ENCODE measurements at places on chromosomes 2 and 18.

GRCh38 chr2:216789081-216789480, 70.8 kb downstream of the TNP1 start:
- no peak for DNase-seq

- no peak for DNase-seq
Observed at GRCh38 chr18:35236571-35237363, 4.1 kb upstream of the ZNF397 start.

DNA sequence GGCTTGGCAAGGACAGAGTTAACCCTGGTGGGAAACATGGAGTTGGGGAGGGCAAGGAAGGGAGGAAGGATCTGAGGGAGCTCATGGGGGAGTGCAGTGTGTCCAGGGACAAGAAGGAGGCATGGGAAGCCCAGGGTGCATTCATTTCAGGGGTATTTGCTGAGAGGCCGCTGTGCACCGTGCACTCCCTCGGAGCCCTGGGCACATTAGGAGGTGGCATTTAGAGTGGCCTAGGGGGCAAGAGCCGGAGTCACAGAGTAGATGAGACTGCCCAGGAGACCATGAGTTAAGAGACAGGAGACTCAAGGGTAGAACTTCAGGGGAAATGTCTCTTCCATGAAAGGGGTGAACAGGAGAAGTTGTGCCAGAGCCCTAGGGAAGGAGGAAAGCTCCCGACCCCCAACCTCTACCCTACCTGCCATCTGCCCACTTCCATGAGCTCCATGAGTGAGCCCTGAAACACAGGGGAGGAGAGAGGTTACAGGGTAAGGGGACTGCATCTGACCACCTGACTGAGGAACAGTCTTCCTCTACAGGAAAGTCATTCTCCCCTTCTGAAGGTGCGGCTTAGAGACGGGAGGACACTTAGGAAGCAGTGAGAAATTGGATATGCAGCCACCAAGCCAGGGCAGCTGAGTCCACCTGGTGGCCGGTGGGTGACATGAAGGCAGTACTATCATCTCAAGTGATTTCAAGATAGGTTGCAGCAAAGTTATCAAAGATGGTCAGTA, 58.5 kb upstream of the COPS8 start:
- DNase-seq: peak; percentile 44

- DNase-seq: no peak
Observed at GRCh38 chr2:78218066-78218465, 695.9 kb upstream of the LRRTM4 start.

- DNase-seq: no peak
Observed at GRCh38 chr2:47346-47725, 1.0 kb upstream of the FAM110C start.

- DNase-seq: no peak
Observed at GRCh38 chr2:31945572-31945935, 65.3 kb downstream of the MEMO1 start.

DNA sequence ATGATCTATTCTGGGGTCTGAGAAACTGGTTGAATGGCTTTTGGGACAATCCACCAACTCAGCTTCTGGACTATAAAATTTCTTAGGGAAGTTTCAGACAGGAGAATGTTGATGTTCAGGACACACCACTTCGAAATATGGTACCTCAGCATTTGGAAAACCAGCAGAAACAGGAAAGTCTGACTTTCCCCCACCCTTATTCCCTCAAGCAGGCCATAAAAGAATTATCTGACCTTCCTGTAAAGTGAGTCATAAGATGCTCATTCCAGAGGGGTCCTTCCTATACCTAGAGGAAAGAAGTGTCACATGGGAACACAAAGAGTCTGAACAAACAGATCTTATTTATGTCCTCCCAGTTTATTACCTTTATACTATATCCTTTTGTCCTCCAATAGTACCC, 415.0 kb downstream of the CPS1 start:
- DNase-seq: no peak

DNA sequence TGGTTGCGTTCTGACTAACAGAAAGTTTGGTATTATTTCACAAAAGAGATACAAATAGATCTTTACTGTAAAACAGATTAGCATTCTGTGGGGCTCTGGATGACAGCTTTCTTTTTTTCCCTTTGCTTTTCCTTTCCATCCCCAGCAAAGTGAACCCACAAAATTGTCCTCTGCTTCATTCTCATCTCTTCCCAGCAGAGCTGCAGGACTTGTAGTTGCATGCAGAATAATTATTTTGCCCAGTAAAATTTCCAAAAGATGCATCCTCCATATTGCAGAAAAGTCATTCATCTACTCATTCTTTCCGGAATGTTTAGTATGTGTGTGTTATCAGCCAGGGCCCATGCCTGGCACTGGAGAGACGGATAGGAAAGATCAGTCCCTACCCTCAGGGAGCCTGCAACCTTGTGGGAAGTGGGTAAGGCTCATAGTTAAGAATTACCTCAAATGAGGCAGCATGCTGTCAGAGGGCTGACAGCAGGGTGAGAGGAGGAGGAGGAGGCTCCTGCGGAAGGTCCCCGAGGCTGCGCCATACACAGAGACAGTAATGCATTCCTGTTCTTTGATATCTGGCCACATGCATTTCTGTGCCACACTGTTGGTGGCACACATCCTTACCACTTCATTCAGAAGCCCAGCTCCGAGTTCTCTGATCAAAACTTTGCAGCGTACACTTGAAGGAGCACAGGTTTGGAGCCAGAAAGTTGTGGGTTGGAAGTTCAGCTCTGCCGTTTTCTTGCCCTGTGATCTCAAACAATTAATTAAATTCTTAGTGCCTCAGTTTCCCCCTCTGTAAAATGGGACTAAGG, 225.4 kb downstream of the MYCN start:
- DNase-seq: no peak

GRCh38 chr2:105252271-105252670, 10.7 kb downstream of the GPR45 start:
- no peak for DNase-seq

- DNase-seq: no peak
Observed at GRCh38 chr2:26700078-26700477, 7.6 kb downstream of the KCNK3 start.

GRCh38 chr2:84687498-84688149, 171.3 kb downstream of the DNAH6 start:
- DNase-seq: no peak

DNA sequence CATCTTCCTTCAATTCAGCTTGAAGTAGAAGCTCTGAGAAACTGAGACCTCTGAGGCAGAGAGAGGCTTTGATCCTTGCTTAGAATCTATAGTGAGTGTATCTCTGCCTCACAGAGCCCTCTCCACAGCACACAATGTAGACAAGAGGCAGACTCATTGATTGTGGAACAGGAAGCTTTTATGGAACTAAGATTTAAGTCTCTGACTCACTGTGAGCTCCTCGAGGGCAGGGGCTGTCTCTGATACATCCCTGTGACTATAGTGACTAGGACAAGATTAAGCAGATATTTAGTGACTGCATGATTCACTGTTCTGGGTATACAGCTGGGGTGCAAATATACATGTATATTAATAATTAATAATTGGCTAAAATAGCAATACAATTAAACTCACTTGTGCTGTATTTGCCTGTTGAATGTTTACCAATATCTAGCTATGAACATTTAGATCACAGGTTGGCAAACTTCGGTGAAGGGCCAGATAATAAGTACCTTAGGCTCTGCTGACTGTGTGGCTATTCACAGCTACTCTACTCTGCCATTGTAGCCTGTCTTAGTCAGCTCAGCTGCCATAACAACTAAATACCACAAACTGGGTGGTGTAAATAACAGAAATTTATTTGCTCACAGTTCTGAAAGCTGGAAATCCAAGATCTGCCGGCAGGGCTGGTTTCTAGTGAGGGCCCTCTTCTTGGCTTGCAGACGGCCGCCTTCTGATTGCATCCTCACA, 54.4 kb downstream of the ARHGEF4 start:
- no peak for DNase-seq

DNA sequence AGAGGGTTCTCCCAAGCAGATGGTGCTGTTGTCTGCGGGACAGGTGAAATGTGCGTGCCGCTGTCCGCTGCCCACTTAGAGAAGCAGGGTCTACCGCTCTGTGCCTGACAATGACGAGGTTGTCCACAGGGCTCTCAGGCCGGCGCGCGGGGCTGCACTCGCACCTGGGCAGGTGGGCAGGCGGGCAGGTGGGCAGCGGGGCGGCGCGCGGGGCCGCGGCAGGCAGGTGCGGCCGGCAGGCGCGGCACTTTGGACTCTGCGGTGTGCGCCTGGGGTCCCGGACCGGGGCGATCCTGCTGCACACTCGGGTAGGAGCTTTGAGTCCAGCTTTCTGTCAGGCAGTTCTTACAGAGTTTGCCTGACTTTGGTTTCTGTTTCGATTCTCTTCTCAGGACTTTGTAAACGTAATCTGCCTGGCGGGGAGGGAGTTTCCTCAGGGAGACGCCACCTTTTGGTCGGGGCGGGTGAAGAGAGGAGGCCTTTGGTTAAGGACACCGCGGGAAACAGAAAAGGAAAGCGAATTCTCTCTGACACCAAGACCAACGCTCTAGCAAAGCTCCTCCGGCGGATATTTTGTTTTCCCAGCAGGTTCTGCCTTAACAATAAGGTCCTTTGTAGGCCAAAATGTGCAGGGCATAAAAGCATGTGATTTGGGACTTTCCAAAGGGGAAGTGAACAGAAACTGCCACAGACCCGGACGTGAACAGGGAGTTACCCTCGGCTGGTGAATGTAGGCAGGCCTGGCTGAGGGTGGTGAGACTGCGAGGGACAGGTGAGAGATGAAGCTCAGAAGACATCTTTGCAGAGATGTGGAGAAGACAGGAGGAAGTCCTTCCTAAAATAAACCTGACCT, at the start of gene IFIH1:
Gene IFIH1 (minus strand): TSS at position 357 of the 853 bp plus-strand sequence. CDS start 377 bp downstream, outside the sequence.
- peak; percentile 90 for DNase-seq

GRCh38 chr2:171227066-171227782, 66.5 kb upstream of the TLK1 start:
- DNase-seq: no peak

DNA sequence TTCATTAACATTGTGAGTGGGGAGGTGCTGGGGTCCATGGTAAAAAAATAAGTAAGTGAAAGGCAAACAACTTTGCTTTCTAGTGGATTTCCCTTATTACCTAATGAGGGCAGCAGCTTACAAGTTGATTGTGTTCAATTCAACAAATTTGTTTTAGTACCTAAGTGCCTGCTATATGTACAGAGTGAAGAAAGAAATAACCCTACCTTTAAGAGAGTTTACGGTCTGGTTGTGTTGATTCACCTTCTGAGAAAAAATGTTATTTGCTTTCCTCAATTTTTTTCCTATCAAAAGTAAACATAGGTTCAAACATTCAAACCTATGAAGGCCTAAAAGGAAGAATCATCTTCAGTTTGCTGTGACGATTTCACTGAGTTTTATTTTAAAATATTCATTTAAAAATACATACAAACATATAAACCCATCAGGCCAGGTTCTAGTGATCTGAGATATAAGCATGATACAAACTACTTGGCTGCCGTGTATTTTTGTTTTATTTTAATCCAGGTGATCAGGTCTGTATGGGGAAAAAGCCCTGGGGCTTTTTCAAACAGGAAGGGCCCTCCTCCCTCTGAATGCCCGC, 1.5 kb upstream of the SPTBN1 start:
- DNase-seq: peak; percentile 15

DNA sequence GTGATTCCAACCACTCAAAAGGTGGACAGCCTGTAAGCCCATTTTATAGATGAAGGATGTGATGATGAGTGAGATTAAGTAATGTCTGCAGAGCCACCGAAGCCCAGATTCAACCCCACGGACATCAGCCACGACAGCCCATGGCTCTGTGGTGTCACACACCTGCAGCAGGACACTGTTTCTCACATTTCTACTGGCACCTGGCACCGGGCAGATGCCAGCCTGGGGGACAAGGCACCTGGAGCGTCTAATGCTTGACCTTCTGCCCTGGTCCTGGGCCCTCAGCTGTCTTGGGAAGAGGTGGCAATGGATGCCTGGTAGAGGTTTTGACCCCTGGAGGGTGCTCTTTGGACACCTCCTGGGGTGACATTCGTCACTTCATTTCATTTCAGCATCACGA, 176.3 kb downstream of the ANAPC1 start:
- DNase-seq: peak; percentile 30

DNA sequence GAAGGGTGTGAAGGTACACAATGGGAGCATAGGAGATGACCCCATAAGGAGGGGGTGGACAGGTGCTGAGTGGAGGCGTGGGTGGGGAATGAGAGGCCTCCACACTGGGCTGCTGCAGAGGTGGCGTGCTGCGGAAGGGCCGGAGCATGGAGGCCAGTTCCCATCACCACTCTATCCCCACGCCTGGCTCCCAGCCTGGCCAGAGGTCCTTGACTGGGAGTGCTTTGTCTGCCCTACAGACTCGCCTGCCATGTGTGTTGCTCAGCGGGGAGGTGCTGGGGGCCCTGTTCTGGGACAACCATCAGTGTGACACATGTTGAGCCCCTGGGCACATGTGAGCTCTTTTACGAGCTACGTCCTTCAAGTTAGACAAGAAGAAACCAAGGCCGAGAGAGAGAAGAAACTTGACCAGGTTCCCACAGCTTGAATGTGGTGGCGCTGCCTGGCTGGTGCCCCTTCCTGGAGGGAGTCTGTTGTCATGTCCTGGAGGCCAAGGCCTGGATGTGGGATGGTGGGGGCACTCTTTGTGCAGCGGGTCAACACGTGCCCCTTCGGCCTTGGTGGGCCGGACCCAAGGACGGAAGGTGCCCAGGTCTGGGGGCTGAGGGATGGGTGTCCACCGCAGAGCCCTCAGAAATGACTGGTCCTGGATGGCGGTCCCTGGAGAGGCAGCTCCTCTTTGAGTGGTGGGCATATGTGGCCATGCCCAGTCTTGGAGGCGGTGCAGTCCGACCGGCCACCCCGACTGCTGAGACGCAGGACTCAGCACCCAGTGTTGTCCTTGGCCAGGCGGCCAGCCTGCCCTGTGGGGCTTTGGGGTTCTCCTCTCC, 1.2 kb upstream of the INPP5D start:
- DNase-seq: no peak

- DNase-seq: no peak
Observed at GRCh38 chr2:28407131-28407975, 14.7 kb downstream of the FOSL2 start.

DNA sequence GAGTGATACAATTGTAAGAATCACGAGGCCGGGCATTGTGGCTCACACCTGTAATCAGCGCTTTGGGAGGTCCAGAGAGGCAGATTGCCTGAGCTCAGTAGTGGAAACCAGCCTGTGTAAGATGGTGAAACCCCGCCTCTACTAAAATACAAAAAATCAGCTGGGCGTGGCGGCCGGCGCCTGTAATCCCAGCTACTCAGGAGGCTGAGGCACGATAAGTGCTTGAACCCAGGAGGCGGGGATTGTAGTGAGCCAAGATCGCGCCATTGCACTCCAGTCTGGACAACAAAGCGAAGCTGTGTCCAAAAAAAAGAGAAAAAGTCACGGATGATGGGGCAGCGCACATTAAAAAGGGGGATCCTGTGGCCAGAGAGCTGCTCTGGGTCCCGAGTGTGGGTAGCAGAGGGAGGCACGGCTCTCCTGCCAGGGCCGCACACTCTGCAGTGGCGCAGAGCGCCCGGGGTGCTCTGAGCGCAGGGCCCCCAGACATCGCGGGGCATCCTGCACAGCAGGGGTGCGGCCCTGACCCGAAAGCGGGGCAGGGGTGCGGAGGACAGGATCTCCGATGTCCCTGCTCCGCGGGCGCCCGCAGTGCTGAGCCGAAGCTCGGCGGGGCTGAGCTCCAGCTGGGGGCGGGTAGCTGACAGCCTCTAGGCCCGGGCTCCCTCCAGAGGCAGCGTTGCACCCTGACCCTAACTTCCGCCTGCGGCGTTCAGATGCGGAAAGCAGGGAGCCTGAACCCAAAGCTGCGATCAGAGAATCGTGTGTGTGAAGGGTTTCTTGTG, 30.4 kb upstream of the RAB6D start:
- DNase-seq: no peak

- no peak for DNase-seq
Observed at GRCh38 chr2:218448934-218449333, 30.0 kb downstream of the VIL1 start.

Data from NAMALWA (cell line).